Eye (tissue), 1 donor: ENCODE measurements at places on chromosomes 2 and 18.

GRCh38 chr18:75209951-75210258 is 692 bp upstream of the TSHZ1 start:
- no peak for DNase-seq

DNA sequence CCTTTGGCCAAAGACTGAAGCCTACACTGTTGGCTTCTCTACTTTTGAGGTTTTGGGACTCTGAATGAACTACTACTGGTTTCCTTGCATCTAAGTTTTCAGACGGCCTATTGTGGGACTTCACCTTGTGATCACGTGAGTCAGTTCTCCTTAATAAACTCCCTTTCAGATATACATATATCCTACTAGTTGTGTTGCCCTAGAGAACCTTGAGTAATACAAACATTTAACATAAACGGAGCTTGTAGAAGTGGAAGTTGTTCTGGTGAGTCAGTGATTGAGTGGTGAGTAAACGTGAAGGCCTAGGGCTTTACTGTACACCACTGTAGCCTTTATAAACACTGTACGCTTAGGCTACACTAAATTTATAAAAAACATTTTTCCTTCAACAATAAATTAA is 107.2 kb upstream of the CDH2 start:
- DNase-seq = no peak

- no peak for DNase-seq
These were observed 142.8 kb upstream of the SALL3 start for GRCh38 chr18:78836838-78837237.

- DNase-seq = no peak
These were observed 53.6 kb upstream of the RFX8 start for GRCh38 chr2:101528501-101528900.

- no peak for DNase-seq
These were observed 201.1 kb downstream of the THSD7B start for GRCh38 chr2:136966485-136966884.

GRCh38 chr2:240532031-240532775 is 25.6 kb downstream of the ANKMY1 start:
- DNase-seq = no peak

- no peak for DNase-seq
These were observed 52.3 kb downstream of the RAB10 start for GRCh38 chr2:26086155-26086637.

- DNase-seq = no peak
These were observed 2156.1 kb upstream of the CELF4 start for GRCh38 chr18:39721712-39722111.

DNA sequence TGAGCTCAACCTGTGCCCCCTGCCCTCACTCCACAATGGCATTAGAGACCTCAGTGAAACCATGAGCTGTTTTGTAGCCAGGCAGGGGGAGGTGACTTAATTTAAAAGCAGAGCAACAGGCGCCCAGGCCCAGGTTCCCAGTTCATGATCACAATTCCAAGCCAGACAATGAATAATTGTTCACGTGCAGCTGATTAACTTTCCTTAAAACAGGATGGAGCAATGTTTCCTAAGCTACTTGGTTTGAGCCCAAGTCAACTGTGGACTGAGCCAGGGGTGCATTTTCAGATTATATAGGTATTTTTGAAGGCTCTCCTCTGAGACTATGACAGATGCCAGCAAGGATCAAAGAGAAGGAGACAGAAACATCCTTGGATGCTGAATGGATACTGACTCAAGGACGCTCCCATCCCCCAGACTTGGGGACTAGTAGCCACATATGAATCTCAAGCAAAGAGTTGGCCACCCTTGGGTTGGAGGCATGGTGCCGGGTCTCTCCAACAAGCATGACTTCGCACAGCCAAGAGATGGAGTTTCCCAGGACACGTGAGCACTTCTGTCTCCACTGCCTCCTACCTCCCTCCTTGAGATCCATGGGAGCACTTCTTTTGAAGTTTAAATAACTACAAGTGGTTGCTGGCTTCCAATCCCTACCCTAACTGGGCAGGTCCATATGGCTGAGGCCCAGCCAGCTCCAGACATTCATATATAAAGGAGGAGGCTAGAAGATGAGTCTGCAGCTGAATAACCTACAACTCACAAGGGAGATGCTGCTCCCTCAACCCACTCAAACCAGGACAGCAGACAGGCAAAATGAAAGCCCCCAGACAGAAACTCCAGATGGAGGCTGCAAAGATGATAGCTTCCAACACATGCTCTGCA is 12.7 kb downstream of the SMAD7 start:
- no peak for DNase-seq

DNA sequence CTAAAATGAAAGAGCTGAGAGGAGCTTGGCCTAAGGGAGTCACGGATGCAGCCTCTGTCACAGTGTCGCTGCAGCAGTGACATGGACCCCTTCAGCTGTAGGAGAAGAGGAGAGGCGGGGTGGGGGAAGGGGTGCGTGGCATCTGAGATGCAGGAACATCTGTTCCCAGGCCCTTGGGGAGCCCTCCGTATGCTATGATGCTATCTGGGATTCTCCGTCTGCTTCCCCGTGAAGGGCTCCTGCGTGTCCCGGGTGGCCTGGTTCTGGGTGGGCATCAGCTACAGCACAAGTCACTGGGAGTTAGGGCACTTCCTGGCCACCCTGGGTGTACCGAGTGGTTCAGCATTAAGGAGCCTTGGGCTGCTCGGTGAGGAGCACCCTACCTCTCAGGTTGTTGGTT is 35.6 kb upstream of the B3GNT7 start:
- peak; percentile 58 for DNase-seq

- DNase-seq = no peak
These were observed 289.1 kb downstream of the NBAS start for GRCh38 chr2:15271941-15272542.

GRCh38 chr2:195824478-195824877 is 167.5 kb downstream of the SLC39A10 start:
- no peak for DNase-seq

DNA sequence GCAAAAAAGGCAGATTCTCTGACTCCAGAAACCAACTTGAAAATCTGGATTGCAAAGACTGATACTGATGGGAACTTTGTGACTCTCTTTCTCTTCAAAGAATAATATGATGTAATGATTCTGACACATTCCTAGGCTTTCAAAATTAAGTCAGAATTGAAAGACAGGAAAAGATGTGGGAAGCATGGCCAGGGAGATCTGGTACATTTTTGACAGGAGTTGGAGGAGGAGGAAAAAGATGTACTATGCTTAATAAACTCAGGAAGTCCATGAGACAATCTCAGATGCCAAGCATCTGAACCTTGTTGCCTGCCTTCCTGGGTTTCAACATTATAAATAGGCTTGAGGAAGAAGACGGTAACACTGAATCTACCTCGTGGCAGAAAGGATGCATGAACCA is 34.2 kb downstream of the KLF7 start:
- DNase-seq = no peak

GRCh38 chr18:35019933-35020332 is 21.3 kb upstream of the MAPRE2 start:
- DNase-seq = no peak

DNA sequence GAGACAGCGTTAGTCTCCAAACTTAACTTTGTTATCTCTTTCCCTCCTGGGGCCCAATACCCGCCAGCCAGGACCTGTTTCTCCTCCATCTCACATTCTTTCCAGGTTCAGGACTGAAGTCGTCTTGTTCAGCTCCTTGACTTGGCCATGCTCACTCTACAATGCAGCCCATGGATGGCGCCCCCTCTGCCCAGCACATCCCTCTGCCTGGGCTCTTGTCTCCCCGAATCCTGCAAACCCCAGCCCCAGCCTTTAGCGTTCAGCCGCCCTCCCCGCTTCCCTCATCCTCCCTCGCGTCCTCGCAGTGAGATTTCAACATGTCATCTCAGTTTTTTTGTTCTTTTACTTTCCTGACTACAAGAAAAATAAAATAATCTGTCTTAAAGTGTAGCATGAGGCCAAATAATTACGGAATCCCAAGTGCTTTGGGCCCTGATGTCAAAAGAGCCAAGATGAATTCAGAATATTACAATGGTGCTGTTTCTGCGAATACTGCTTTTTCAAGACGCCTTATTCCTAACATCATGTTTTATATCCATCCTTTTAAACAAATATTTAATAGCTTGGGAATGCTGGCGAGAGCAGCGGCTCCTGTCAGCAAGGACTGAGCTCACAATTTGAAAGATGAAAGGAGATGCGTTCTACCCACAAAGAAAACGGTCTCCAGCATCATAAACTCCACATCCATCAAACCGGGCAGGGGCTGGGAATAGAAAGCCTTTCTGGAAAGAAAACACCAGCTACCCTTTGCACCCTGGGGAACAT is 1.0 kb downstream of the FAM178B start:
- DNase-seq = no peak

DNA sequence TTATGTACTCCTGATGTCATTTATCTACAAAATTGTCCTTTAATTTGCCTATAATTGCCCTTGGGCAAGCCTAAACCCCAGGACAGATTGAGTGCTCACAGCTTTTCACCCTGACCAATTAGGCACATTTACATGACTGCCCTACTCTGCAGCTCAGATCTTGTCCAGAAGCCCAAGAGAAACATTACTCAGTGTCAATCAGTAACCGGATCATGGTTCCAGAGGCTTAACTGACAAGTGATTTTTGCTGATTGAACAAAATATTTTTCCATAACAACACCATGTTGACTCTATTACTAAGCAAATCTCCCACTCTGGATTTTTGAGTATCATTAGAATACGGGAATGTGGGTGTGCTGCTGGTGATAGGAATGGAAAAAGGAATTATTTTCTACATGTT is 465.4 kb upstream of the TNP1 start:
- DNase-seq = no peak

- peak; percentile 80 for DNase-seq
These were observed 88.6 kb upstream of the BCL11A start for GRCh38 chr2:60641811-60642788.

DNA sequence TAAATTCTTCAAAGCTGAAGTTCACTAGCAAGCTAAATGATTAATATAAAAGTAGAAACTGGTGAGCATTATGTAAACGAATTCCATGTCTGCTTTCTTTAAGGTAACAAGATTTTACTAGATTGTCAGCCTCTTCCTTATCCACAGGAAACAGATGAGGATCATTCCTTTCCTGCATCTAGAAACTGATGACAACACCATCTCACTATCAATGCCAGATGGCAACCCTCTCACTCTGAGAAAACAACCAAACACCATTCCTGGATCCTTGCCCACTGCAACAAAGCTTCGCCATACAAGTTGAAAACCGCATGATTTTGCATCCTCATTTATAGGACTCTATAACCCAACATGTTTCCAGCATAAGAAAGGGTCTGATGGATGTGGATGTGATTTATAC is 122.9 kb downstream of the ZNF521 start:
- peak; percentile 67 for DNase-seq

- no peak for DNase-seq
These were observed 28.4 kb downstream of the NRXN1 start for GRCh38 chr2:51003345-51004192.

DNA sequence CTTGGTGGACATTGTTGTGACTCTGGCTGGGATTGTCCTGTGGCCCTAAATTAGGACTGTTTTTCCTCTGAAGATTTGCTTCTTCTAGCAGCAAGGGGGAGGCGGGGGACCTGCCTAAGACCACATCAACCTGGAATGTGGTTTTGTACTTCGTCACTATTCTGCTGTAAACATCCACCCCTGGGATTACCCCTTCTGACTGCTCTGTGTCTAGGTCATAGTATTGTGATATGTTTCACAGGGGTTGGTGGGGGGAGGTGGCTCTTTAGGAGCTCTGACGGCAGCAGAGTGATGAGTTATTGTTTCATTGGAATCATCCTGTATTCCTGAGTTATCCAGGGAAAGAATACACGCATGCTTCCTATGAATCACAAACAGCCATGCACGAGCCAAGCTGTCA is 226.4 kb upstream of the MYT1L start:
- no peak for DNase-seq

DNA sequence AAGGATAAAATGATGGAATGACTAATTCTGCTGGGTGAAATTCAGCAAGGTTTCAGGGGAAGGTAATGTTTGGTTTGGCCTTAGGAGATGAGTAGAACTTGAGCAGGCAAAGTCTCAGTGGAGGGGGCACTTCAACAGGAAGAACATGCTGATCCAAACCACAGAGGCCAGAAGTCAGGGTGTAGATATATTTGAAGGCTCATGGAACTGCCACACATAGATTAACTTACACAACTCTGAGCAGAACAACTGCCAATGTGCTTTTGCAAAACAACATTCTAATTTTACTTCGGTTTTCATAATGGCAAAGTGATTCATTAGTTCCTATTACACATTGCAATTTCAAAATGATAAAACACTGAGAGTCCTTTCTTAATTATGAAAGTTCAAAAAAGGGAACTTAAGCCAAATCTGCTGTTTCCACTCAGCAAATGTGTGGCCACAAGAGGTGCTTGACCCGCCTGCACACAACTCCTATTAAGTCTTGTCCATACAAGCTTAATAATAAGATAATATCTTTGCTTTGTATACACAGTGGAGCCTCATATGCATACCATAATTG is 284.8 kb downstream of the MREG start:
- DNase-seq = no peak

DNA sequence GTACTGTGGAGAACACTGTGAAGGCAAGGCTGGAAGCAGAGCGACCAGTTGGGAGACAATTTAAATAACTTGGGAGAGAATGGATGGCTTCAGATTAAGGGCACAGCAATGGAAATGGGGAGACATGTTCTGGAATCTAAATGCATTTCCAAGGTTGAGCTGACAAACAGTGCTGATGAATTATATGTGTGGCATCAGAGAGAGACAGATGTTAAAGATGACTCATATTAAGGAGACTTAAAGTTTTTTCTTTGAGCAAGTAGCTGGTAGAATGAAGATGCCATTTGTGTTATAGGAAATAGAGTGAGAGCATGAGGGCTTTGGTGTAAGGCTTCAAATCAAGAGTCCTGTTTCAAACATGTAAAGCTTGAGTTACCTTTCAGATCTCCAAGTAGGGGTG is 441.8 kb downstream of the SETBP1 start:
- DNase-seq = no peak

DNA sequence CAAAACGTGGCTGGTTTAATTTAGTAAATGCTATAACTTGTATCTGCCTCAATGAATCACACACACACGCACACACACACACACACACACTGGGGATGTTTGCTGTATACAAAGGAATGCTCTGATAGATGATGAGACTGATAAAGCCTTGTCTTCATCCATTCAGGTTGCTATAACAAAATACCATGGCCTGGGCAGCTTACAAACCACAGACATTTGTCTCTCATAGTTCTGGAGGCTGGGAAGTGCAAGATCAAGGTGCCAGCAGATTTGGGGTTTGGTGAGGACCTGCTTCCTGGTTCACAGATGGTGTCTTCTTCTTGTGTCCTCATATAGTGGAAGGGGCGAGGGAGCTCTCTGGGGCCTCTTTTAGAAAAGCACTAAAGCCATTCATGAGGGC is 149.5 kb upstream of the HDAC4 start:
- DNase-seq = no peak

GRCh38 chr18:24559526-24559925 is 99.1 kb downstream of the HRH4 start:
- peak; percentile 45 for DNase-seq

GRCh38 chr2:58598171-58598570 is 357.0 kb upstream of the FANCL start:
- no peak for DNase-seq
